ENCODE measurements at places on chromosomes 6 and 20. TPM values are rescaled to one million over a fixed set of nuclear protein-coding genes. Genes with fewer than 3 reads are reported as not detected.

NKX2-2 gene
- total RNA-seq, result under 0.01 TPM

PXMP4 gene
- total RNA-seq, result 4.7 TPM

KIF6 gene
- 0.16 TPM for total RNA-seq

FAM110A gene
- total RNA-seq, result 1.9 TPM

CYP39A1 gene
- 2.2 TPM for total RNA-seq

SGK2 gene
- not detected for total RNA-seq

DDX39B gene
- total RNA-seq, result 324 TPM

TBC1D7 gene
- 15.4 TPM for total RNA-seq

AKAP12 gene
- total RNA-seq, result 113 TPM

VGLL2 gene
- not detected for total RNA-seq

TCFL5 gene
- 11.7 TPM for total RNA-seq

LGSN gene
- not detected for total RNA-seq

PAK5 gene
- not detected for total RNA-seq

RRP36 gene
- 48.5 TPM for total RNA-seq

OOEP gene
- not detected for total RNA-seq

CGA gene
- total RNA-seq, result 0.16 TPM

RAE1 gene
- 40.1 TPM for total RNA-seq

C20orf204 gene
- total RNA-seq, result 0.60 TPM

Data from bronchial smooth muscle cell (primary cell).